ENCODE measurements at places on chromosomes 16 and 17. TPM values are rescaled to one million over a fixed set of nuclear protein-coding genes. Genes with fewer than 3 reads are reported as not detected.

- ATAC-seq: no peak
- H3K27ac ChIP-seq: no peak overlapping the region
- peaks cover 10% of the 10 kb centered on the region for H3K36me3 ChIP-seq
- no peak overlapping the region for H3K4me3 ChIP-seq
- H3K4me1 ChIP-seq: peaks cover 9% of the 10 kb centered on the region
Observed at GRCh38 chr17:61805399-61805798, 57.9 kb downstream of the BRIP1 start.

- no peak overlapping the region for H3K27ac ChIP-seq
- ATAC-seq: peak; percentile 28
- H3K36me3 ChIP-seq: peaks cover 26% of the 10 kb centered on the region
- H3K27me3 ChIP-seq: no peaks in the 10 kb centered on the region
Observed at GRCh38 chr16:47523342-47524006, 62.3 kb downstream of the PHKB start.

DNA sequence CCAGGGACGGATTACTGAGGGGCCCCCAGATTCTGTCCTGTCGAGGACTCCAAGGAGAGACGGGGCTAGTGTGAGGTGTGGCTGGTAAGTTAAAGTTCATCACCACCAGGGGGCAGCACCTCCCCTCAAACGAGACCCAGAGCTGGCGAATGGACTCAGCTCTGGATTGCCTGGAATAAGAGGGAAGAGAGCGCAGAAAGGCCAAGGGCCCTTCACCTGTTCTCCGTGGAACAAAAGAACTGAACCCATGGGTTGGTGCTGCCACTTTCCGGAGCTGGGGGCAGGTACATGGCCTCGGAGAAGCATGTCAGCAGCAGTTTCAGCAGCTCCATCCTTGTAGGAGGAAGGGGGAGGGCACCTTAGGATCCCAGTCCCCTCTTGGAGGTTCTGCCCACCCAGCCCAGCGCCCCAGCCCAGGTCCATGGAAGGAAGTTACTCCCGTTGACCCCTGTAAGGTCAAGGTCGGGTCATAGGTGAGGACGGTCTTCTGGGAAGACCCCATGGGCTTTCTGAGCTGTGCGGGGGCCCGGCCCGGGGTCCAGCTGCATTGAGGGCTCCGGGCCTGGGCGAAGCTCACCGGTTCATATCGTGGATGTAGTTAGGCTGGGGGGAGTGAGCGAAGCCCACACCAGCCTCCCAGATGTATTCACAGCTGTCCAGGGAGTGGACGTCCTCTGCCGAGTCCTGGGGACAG, 10.8 kb downstream of the HID1 start:
- H3K4me3 ChIP-seq: no peak overlapping the region
- H3K36me3 ChIP-seq: no peaks in the 10 kb centered on the region
- peak; percentile 90 for ATAC-seq
- H3K27me3 ChIP-seq: no peaks in the 10 kb centered on the region

GRCh38 chr17:68015081-68015723, 18.9 kb upstream of the C17orf58 start:
- H3K36me3 ChIP-seq: peaks cover 9% of the 10 kb centered on the region
- no peak overlapping the region for H3K4me3 ChIP-seq
- no peaks in the 10 kb centered on the region for H3K27me3 ChIP-seq
- H3K27ac ChIP-seq: no peak overlapping the region
- ATAC-seq: no peak
- H3K4me1 ChIP-seq: peaks cover 12% of the 10 kb centered on the region

- H3K27me3 ChIP-seq: peaks cover 3% of the 10 kb centered on the region
- H3K36me3 ChIP-seq: no peaks in the 10 kb centered on the region
- H3K4me3 ChIP-seq: no peak overlapping the region
- ATAC-seq: no peak
- no peak overlapping the region for H3K27ac ChIP-seq
Observed at GRCh38 chr16:26667307-26667706, 399.4 kb upstream of the C16orf82 start.

DNA sequence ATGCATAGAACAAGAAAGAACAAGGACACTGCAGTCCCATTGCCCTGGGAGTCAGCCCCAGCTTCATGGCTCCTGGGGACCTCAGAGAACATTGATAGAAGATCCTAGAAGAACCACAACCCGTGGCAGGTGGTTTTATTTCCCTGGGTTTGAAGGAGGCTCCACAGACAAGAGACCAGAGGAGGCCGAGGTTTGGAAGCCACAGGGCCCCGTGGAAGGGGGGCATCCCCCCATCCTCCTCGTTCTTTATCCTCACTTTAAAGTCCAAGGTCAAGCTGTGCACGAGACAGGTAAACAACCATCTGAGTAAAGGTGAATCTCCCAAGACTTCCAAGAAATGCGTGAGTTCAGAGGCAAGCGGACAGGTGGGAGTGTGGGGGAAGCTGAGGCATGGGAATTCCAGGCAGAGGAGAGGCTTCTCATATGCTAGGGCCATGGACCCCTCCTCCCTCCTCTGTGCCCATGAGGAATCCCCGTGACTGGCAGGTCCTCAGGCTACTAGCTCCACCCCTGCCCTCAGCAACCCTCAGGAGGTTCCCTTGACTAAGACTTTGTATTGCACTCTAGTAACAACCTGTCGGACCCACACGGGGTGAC, 849 bp upstream of the SULT1A1 start:
- no peaks in the 10 kb centered on the region for H3K36me3 ChIP-seq
- peak overlapping the region; percentile 36 for H3K27ac ChIP-seq
- peaks cover 9% of the 10 kb centered on the region for H3K4me1 ChIP-seq

DNA sequence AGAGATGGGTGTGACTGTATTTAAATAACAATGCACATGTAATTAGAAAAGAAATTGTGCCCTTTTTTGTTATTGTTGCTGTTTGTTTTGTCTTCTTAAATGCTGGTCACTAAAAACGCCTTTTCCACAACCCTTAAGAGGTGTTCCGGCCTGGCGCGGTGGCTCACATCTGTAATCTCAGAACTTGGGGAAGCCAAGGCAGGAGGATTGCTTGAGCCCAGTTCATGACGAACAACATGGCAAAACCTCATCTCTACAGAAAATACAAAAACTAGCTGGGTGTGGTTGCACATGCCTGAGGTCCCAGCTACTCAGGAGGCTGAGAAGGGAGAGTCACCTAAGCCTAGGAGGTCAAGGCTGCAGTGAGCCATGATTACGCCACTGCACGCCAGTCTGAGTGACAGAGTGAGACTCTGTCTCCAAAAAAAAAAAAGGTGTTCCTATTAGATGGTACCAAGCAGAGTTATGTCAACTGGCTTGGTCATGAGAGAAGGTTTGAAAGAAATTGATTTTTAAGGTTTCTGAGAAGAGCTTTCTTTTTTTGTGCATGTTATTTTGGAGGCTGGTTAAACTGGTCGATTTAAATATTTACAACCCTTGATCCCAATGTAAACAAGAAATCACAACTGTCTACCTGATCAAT, 23.5 kb upstream of the RFFL start:
- H3K36me3 ChIP-seq: peaks cover 33% of the 10 kb centered on the region
- no peak for ATAC-seq

- H3K4me3 ChIP-seq: peak overlapping the region; percentile 75
- H3K4me1 ChIP-seq: peaks cover 20% of the 10 kb centered on the region
- peak; percentile 85 for ATAC-seq
- peak overlapping the region; percentile 97 for H3K27ac ChIP-seq
- H3K27me3 ChIP-seq: no peaks in the 10 kb centered on the region
Observed at GRCh38 chr16:11094075-11094856, 149.9 kb downstream of the CLEC16A start.

GRCh38 chr17:47604598-47604927, 45.2 kb upstream of the KPNB1 start:
- no peak overlapping the region for H3K4me3 ChIP-seq
- no peaks in the 10 kb centered on the region for H3K27me3 ChIP-seq
- peaks cover 5% of the 10 kb centered on the region for H3K4me1 ChIP-seq
- peaks cover 95% of the 10 kb centered on the region for H3K36me3 ChIP-seq

- peak overlapping the region; percentile 93 for H3K27ac ChIP-seq
- H3K4me3 ChIP-seq: peak overlapping the region; percentile 59
- peaks cover 10% of the 10 kb centered on the region for H3K4me1 ChIP-seq
- no peaks in the 10 kb centered on the region for H3K27me3 ChIP-seq
Observed at GRCh38 chr17:82593590-82594087, 54.6 kb downstream of the WDR45B start.

DNA sequence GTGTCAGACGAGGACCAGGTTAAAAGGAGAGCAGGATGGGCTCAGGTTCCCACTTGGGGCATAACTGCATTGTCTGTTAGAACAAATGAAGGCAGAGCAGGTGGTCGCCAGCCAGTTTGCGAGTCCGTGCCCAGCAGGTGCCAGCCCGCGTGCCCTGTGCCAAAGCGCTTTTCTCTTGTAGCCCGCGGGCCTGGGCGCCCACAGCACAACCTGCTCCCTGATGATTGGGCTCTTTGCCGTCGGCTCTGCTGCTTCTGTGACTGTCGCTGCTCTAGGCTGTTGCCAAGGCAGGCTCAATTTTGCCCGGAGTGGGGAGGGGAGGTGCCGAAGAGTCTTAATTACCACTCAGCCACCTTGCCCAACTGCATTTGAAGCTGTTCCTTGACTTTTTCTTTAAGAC, 21.1 kb downstream of the KNOP1 start:
- peaks cover 40% of the 10 kb centered on the region for H3K36me3 ChIP-seq
- H3K27me3 ChIP-seq: no peaks in the 10 kb centered on the region
- peak overlapping the region; percentile 71 for H3K27ac ChIP-seq
- no peak for ATAC-seq
- peak overlapping the region; percentile 40 for H3K4me3 ChIP-seq

- ATAC-seq: no peak
- no peaks in the 10 kb centered on the region for H3K36me3 ChIP-seq
- H3K4me1 ChIP-seq: no peaks in the 10 kb centered on the region
- no peak overlapping the region for H3K4me3 ChIP-seq
- H3K27me3 ChIP-seq: peaks cover 7% of the 10 kb centered on the region
Observed at GRCh38 chr17:81309859-81310839, 15.0 kb upstream of the SLC38A10 start.

GRCh38 chr17:21551081-21551881, 141.0 kb upstream of the KCNJ18 start:
- H3K27me3 ChIP-seq: peaks cover 9% of the 10 kb centered on the region
- H3K4me3 ChIP-seq: peak overlapping the region; percentile 74
- H3K27ac ChIP-seq: no peak overlapping the region

DNA sequence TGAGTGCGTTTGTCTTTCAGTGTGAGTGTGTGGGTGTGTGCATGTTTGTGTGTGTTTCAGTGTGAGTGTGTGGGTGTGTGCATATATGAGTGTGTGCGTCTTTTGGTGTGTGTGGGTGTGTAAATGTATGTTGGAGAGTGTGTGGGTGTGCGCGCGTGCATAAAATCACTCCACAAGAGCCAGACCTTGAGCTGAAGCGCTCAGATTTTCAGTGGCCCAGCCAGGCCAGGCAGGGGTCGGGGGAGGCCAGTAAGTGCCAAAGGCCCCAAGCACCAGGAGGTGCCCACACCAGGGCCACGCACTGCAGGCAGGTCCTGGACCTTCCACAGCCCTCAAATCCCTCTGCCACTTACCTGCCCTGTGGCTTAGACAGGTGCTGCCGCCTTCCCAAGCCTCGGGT, 184.0 kb downstream of the SOX9 start:
- no peak for ATAC-seq
- no peak overlapping the region for H3K27ac ChIP-seq
- peaks cover 17% of the 10 kb centered on the region for H3K27me3 ChIP-seq
- H3K4me1 ChIP-seq: no peaks in the 10 kb centered on the region
- no peak overlapping the region for H3K4me3 ChIP-seq
- H3K36me3 ChIP-seq: no peaks in the 10 kb centered on the region

GRCh38 chr17:14736631-14737030, 435.8 kb downstream of the HS3ST3B1 start:
- H3K27me3 ChIP-seq: peaks cover 35% of the 10 kb centered on the region
- no peak overlapping the region for H3K27ac ChIP-seq
- H3K36me3 ChIP-seq: no peaks in the 10 kb centered on the region
- no peak for ATAC-seq
- no peaks in the 10 kb centered on the region for H3K4me1 ChIP-seq
- H3K4me3 ChIP-seq: no peak overlapping the region

DNA sequence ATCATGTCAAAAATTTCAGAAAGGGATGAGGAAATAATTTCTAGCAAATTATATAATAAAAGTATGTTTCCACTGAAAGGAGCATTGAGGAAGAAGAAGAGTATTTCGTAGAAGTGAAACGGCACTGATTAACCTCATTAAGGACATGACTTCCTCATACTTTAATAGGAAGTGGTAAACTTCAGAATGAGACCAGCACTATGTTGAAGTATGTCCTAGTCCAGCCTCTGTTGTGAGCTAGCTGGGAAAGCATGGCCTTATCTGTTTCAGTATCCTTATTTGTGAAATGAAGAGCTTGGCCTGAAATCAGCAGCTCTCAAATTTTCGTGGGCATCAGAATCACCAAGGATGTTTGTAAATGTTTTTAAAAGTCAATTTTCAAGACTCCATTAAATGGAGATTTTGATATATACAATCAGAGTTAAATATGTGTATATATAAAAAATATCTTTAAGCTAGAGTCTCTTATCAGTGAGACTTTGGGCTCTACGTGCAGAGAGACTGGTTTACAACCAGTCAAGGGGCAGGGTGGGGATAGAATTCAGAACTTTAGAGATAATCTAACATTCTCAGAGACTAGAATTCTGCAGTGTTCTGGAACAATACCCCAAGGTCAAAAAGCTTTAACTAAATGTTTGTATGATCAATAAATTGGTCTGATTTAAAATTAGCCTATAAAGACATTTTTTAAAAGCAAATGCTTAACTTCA, 365.4 kb downstream of the CDH13 start:
- H3K27me3 ChIP-seq: peaks cover 1% of the 10 kb centered on the region
- no peak for ATAC-seq
- no peak overlapping the region for H3K4me3 ChIP-seq
- H3K27ac ChIP-seq: no peak overlapping the region
- no peaks in the 10 kb centered on the region for H3K36me3 ChIP-seq

- H3K27ac ChIP-seq: no peak overlapping the region
- no peak for ATAC-seq
- peaks cover 15% of the 10 kb centered on the region for H3K27me3 ChIP-seq
- H3K4me3 ChIP-seq: no peak overlapping the region
- H3K4me1 ChIP-seq: no peaks in the 10 kb centered on the region
Observed at GRCh38 chr17:54881255-54881972, 19.2 kb upstream of the TOM1L1 start.

- no peak overlapping the region for H3K27ac ChIP-seq
- H3K36me3 ChIP-seq: no peaks in the 10 kb centered on the region
- H3K4me1 ChIP-seq: no peaks in the 10 kb centered on the region
- H3K27me3 ChIP-seq: peaks cover 16% of the 10 kb centered on the region
Observed at GRCh38 chr16:87924811-87925670, 11.3 kb downstream of the CA5A start.

The TBL3 gene
- total RNA-seq: 23.0 TPM

The NUPR1 gene
- not detected for total RNA-seq

The TEX19 gene
- total RNA-seq: not detected

The KIF2B gene
- not detected for total RNA-seq

The KRTAP3-1 gene
- total RNA-seq: not detected

The HS3ST3A1 gene
- total RNA-seq: 0.29 TPM

The RNF222 gene
- total RNA-seq: 0.09 TPM

The DOC2A gene
- 1.0 TPM for total RNA-seq

The MEIOB gene
- total RNA-seq: not detected

The PDK2 gene
- 15.2 TPM for total RNA-seq

The RNFT1 gene
- total RNA-seq: 40.1 TPM

The ODAD4 gene
- 0.93 TPM for total RNA-seq

The SOX9 gene
- not detected for total RNA-seq

The KRT14 gene
- total RNA-seq: not detected

Measured in activated T-helper 17 cell treated with anti-CD3 and anti-CD28 coated beads, Interleukin-2, amount 50 U/mL, for 72 hours (primary cell).